ENCODE measurements at places on chromosomes 7 and 10.
A peak's percentile ranks its signal among the peaks of the same experiment; 100 is the strongest.

DNA sequence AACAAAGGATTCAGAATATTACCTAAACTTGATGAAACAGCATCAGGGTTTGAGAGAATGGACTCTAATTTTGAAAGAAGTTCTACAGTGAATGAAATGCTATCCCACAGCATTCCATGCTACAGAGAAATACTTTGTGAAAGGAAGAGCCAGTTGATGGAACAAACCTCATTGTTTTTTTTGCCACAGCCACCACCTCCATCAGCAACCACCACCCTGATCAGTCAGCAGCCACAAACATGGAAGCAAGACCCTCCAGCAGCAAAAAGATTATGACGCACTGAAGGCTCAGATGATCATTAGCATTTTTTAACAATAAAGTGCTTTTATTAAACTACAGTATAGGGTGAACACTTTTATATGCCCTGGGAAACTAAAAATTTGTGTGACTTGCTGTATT, 98.7 kb downstream of the LRRC4 start:
- no peak for DNase-seq

GRCh38 chr10:131947631-131948347, 33.9 kb downstream of the BNIP3 start:
- DNase-seq, result no peak

GRCh38 chr7:55550010-55550663, 22.2 kb downstream of the VOPP1 start:
- DNase-seq, result no peak

DNA sequence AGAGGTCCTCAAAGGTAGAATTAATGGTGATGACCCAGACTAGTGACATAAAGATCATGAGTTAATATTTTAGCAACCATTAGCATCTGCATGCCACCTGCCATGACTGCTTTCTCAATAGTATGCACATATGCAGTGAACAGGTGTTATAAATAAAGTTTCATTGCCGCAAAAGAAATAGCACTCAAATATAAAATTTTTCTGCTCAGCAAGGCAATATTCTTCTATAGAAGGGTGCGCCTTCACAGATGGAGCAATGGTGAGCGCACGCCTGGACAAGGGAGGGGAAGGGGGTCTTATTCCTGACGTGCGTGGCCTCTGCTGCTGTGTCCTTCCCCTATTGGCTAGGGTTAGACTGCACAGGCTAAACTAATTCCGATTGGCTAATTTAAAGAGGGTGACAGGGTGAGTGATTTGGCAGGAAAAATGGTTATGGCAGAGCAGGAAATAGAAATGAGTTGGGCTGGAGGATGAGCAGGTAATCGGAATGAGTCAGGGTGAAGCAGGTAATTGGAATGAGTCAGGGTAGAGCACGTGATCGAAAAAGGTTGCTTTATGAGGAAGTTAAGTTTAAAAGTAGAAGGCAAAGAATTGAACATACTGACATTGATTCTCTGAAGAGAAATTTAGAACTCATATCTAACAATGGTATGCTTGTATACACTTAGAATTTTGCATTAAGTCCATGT, 24.7 kb upstream of the TRIM24 start:
- DNase-seq, result no peak

- DNase-seq, result no peak
Observed at GRCh38 chr10:13346283-13347042, 1.6 kb downstream of the SEPHS1 start.

GRCh38 chr10:51800121-51800520, 100.7 kb upstream of the CSTF2T start:
- no peak for DNase-seq

- DNase-seq, result no peak
Observed at GRCh38 chr10:59991661-59992060, 85.3 kb upstream of the CCDC6 start.

GRCh38 chr10:22837351-22837750, 90.5 kb upstream of the ARMC3 start:
- no peak for DNase-seq

- DNase-seq, result no peak
Observed at GRCh38 chr10:121448766-121449421, 149.3 kb downstream of the FGFR2 start.

- no peak for DNase-seq
Observed at GRCh38 chr7:20647908-20648776, 32.7 kb downstream of the ABCB5 start.

GRCh38 chr7:86949052-86949778, 110.2 kb downstream of the ELAPOR2 start:
- DNase-seq, result no peak

DNA sequence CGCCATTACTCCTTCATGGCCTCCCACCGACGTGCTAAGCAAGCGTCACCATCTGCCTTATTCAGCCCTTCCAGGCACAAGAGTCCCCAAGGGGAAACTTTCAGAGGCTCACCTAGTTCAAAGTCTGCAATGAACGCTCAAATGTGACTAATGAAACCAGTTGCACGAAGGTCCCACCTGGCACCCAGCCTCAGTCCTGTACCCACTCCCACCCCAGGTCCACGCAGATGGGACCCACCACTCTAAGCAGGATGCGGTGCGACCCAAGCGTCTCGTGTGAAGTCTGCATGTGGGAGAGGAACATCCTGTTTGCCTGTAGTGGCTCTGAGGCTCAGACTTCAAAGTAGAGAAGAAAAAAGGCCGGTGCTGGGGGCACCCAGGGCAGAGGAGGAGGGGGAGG, 40.3 kb downstream of the RGS10 start:
- DNase-seq, result peak; percentile 89

DNA sequence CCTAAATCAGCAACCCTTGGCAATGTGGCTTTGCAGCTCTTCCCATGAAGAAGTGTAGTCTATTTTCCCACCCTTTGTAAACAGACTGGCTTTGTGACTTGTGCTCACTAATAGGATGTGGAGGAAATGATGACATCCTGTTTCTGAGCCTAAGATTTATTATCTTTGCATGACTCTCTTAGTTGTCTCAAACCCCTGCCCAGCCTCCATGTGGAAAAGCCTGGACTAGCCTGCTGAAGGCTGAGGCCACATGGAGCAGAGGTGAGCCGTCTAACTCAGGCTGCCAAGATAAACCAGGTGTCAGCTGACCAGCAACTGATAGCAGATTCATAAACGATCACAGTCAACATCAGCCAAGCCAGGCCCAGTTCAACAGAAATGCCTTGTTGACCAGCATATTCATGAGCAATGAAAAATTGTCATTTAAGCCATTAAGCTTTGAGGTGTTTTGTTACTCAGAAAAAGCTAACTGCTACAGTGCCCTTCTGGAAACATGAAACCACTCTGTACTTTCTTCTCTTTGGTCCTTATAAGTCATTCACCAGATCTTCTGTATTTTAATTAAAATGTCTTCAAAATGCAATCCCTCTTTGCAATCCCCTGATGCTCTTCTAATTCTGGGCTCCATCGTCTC, 586.3 kb upstream of the ANKRD30A start:
- DNase-seq, result no peak
